ENCODE measurements at places on chromosomes 2 and 18.

DNA sequence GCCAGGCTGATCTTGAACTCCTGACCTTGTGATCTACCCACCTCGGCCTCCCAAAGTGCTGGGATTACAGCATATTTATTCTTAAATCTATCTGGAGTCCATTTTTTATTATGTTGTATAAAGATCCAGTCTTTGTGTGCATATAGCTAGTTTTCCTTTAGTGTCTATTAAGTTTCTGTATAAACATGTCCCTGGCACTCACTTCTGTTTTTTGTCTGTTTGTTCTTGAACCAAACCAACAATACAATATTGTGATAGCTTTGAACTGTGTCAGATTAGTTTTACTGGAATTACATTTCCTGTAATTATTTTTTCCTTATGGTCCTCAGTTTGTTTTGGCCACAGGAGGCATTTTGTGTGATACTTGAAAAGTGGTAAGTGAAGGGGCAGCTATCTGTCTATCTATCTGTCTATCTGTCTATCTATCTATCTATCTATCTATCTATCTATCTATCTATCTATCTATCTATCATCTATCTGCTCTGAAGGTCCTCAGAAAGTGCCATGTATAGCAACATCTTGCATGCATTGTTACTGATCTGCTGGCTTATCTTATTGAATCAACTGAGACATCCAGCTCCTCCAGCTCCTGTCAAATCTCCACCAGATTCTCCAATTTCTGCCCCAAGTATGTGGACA lies 70.9 kb upstream of the ACVR1 start:
- no peak for DNase-seq

DNA sequence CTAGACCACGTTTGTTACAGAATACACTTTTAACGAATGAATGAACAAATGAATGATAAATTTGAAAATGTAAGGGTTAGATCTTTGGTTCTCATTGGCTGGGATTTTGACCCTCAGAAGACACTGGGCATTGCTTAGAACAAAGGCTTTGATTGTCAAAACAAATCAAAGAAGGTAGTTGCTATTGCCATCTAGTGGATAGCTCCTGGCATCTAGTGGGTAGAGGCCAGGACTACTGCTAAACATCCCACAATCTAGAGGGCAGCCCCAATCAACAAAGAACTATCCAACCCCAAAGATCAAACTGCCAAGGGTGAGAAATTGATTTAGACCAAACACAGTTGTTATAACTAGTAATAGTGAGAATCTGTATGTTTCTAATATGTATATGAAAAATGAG lies 552.3 kb downstream of the KCNJ3 start:
- DNase-seq: no peak

GRCh38 chr2:17318013-17318412 lies 200.2 kb downstream of the RAD51AP2 start:
- DNase-seq: no peak

DNA sequence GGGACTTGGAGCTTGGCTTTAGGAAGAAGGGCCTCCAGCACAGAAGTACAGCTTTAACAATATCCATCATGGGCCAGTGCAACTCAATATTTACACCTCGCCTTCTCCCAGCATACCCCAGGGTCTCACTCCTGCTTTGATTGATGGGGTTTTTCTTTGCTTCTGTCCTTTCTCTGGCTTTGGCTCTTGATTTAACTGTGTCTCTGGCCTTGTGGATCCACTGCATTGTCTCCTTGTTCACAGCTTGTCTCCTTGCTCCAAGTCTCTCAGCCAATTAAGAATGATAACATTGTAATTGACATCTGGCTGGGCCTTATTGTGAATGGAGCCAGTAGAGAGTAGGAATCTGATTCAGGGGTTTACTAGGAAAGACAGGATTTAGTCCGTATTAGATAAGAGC lies 1019.5 kb downstream of the TMEM182 start:
- no peak for DNase-seq

- DNase-seq: no peak
Measured at GRCh38 chr2:8574196-8575037, 107.4 kb upstream of the ID2 start.

DNA sequence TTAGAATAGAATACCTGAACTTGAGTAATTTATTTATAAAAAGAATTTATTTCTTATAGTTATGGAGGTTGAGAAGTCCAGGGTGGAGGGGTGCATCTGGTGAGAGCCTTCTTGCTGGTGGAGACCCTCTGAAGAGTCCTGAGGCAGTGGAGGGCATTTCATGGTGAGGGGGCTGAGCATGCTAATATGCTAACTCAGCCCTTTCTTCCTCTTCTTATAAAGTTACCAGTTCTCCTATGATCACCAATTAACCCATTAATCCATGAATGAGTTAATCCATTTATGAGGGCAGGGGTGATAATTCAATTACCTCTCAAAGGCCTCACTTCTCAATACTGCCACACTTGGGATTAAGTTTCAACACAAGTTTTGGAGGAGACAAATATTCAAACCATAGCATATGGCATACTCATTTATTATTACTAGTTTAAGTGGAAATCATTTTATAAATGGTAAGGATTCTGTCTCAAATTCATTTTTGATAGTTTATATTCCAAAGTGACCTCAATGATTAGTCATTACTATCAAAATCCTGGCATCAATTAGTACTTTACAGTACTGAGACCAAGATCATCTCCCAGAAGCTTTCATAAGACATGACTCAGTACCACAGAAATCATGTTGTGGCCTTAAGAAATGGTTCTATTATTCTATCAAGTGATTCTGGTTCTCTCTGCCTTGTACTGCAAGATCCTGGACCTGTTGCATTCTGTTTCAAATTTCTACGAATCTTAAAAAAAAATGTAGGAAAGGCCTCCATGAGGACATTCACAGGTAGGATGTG lies 5.5 kb downstream of the ZNF396 start:
- no peak for DNase-seq

GRCh38 chr18:44798433-44799048 lies 117.9 kb downstream of the SETBP1 start:
- no peak for DNase-seq

- DNase-seq: no peak
Measured at GRCh38 chr2:181140414-181140813, 160.0 kb downstream of the UBE2E3 start.

DNA sequence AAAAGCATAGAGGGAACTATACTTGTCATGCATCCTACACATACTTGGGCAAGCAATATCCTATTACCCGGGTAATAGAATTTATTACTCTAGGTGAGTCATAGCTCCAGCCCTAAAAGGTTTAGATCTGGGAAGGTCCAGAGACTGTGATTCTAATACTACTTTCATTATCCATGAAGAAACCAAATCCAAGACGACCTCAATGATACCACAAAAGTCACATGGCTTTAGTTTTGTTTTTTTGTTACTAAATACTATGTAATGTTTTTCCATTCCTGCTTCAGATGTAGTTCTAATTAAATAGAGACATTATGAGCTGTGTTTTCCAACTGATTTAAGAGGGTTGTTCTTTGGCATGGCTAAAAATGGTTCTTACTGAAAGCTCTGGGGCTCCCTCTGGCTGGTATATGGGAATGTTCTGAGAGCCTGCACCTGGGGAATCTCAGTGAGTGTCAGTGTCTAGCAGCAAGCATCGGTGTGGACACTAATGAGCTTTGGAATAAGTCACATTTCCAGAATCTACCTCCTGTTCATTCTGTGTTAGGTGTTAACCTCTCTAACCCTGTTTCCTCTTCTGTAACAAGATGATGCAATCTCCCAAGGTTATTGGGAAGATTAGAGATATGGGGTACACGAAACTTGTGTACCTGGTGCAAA lies 20.5 kb upstream of the IL1RL2 start:
- no peak for DNase-seq

DNA sequence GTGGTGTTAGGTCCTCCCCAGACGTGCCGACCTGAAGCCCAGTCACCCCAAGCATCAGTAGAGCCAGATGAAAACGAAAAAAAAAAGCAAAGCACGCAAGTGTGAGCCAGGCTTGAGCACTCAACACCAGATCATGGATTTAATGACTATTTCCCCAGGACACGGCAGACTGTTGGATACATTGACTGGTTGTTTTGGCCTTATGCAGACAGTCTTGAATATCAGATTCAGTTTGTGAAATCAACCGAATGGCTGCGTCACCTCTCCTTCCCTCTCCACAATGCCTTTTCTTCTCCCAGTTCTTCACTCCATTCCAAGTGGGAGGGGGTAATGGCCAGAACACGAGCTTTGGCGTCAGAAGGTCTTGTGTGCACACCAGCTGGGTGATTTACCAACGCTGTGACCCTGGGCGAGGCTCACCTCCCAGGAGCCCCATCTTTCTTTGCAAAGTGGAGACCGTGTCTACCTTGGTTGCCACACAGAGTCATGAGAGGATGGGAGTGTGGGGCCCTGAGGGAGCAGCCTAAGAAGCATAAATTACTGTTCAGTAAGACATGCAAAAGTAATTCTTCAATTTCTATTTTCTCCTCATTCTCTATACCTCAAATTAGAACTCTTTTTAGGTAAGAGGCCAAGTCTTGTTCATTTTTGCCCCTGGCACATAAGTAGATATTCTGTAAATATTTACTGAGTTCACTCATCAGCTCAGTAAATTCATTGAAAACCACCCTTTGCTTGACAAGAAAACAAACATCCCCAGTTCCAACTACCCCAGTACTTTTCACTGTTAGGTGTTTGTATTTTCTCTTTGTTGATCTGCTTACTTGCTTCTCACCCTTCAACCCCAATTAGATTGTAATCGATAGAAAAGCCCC lies 181.1 kb upstream of the COPS8 start:
- DNase-seq: no peak

DNA sequence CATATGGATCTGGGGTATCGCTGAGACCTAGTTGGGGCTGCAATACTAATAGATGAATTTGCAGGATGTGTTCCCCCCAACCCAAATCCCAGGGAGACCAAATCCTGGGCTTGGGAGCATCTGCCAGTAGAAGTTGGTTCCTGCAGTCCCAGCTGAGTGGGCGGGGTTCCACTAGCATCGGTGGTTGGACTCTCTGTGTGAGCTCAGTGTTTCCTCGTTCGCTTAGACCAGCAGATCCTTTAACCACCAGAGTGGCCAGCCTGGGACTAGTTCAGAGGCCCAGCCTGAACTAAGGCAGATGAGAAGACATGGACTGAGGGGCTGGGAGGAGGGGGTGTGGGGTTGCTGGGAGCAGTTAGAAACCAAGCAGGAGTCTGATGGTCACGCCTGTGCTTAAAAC lies 40.7 kb downstream of the PCARE start:
- DNase-seq: no peak

DNA sequence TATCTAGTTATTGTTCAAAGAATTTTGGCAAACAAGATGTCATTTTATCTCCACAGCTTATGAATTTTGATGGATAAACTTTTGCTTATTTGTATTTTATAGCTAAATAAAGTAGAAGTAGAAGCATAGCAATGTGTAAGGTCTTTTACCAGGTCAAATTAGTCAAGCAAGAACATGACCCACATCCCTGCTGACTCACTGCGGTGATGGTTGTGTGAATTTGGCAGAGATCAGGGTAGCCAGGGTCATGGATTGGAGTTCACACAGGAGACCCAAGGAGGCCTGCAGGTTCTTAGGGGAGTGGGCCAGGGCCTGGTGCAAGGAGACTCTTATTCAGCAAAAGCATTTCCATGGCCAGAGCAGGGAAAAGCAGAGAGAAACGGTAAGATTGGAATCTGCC lies 18.7 kb downstream of the SP140 start:
- no peak for DNase-seq

DNA sequence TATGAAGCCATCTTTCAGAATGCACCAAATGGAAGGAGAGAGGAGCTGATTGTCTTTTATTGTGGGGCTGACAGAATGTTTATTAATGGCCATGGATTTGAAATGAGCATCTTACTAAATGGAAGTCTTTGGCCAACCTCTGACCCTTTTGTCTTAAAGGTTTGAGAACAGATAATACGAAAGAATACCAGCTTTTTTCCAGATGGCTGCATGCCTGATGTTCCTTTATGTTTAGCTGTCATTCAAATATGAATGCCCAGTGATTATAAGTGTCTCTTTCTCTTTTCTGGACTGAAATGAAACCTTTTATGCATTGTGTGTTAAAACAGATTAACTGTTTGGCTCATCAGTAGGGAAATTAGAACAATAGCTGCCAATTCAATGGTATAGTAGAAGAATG lies 46.0 kb downstream of the PARD3B start:
- no peak for DNase-seq

- no peak for DNase-seq
Measured at GRCh38 chr2:135773319-135773718, 31.7 kb downstream of the UBXN4 start.

DNA sequence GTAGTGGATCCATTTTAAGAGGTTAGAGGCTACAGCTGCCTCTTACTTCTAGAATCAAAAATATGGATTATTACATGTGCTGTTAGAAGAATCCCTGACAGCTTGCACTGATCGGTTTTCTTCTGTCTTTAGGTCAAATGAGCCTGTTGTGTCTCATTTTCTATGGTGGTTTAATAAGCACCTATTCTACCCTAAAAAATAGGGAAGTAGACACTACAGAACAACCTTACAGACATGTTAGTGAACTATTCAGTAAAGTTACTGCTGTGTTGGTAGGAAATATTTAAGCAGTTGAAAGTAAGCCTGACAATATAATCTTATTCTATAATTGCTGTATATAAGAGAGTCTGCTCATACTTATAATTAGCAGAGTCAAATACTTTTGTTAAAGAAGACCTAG lies 168.5 kb upstream of the NOSTRIN start:
- DNase-seq: no peak

- no peak for DNase-seq
Measured at GRCh38 chr2:17536416-17536815, 4.1 kb upstream of the VSNL1 start.

DNA sequence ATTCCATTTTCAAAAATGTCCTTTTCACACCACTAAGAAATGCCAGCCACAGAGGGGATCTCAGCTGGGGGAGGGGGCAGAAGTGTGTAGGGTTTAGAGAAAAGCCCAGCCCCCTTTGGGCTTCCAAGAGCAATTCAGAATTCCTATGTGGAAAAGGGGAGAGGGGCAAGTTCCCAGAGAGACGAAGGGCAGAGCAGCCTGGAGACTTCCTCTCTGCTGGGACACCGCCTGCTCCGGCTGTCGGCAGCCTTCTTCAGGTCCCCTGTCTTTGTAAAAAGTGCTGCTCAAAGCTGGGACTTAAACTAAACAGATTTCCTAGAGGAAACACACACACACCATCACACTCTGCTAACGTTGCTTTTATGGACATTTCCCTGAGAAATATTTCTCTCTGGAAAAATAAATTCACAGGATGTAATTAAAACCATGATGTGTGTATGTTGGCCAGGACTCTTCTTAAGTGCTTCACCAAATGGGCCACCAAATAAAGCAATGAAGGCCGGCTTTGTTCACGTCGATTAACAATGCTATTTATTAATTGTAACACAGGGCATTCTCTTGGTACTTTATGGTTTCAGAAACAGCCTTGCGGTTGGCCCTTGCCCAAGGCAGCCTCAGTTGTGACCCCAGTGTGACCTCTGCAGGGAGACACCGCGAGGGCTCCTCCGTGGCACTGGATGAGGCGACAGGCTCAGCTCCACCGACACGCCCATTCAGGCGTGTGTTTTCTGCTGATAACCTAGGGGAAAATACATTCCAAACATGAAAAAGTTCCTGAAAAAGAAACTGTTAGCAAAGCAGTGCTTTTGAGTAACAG lies 5.6 kb upstream of the ASB1 start:
- no peak for DNase-seq
